C1 segment of cervical spinal cord (tissue), 14 donors: ENCODE measurements at places on chromosomes 5 and 9.
A peak's percentile ranks its signal among the peaks of the same experiment; 100 is the strongest.

- no peak for DNase-seq
Measured at GRCh38 chr5:113574417-113574816, 60.9 kb downstream of the YTHDC2 start.

GRCh38 chr9:95341293-95341962 lies 23.9 kb upstream of the FANCC start:
- DNase-seq, result no peak

DNA sequence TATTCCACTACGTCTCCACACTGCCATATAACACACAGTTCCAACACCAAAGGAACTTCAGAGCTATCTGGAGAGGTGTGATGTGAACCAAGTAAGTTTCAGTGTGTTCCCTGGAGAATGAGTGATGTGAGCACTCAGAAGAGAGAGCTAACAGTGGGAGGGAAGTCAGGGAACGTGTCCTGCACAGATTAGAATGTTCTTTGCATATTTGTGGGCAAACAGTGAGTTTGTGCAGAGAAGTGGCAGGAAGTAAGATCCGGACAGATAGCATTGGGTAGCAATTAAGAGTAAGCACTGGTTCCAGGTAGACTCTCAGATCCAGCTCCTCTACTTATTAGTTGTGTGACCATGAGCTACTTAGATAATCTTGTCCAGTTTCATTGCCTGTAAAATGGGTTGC lies 206.4 kb downstream of the PDZD2 start:
- DNase-seq, result no peak

GRCh38 chr9:22241611-22242010 lies 205.0 kb upstream of the DMRTA1 start:
- no peak for DNase-seq

- DNase-seq, result no peak
Measured at GRCh38 chr5:88474574-88474973, 205.9 kb upstream of the TMEM161B start.

GRCh38 chr5:138699482-138699881 lies 53.7 kb upstream of the CTNNA1 start:
- no peak for DNase-seq

DNA sequence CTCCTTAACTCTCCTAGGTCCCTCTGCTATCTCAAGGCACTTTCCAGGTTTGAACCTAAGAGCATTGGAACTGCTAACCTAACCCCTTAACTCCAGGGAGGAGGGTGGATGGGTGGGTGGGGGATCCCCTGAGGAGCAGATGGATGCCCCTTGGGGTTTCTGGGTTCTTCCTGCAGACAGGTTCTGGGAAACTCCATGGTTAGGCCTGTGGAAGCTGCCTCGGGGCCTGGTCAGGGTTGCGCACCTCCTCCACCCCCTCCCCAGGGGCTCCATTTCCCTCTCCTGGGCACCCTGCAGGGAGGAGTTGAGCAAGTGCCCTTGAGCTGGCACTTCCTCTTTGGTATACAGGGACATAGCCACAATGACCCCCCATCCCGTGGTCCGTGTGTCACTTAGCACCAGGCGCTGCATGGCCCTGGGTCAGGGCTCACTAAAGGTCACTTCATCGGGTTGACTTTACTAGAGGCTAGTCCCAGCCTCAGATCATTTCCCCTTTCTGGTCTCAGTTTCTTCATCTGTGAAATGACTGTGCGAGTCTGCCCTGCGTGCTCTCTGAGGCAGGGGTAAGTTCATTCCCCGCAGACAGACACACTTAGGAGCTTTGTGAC lies 16.0 kb downstream of the CXXC5 start:
- DNase-seq, result no peak

- DNase-seq, result no peak
Measured at GRCh38 chr9:93637886-93638285, 61.5 kb downstream of the PHF2 start.

- no peak for DNase-seq
Measured at GRCh38 chr5:73380041-73380440, 68.5 kb downstream of the FOXD1 start.

- no peak for DNase-seq
Measured at GRCh38 chr5:178242416-178242815, 9.8 kb upstream of the PHYKPL start.

- no peak for DNase-seq
Measured at GRCh38 chr5:83400241-83400640, 71.3 kb upstream of the VCAN start.

- no peak for DNase-seq
Measured at GRCh38 chr9:104784098-104784497, 20.2 kb downstream of the NIPSNAP3B start.

- DNase-seq, result no peak
Measured at GRCh38 chr9:15846611-15847010, 293.8 kb downstream of the CCDC171 start.

GRCh38 chr5:96066386-96066719 lies 104.7 kb upstream of the ELL2 start:
- no peak for DNase-seq

DNA sequence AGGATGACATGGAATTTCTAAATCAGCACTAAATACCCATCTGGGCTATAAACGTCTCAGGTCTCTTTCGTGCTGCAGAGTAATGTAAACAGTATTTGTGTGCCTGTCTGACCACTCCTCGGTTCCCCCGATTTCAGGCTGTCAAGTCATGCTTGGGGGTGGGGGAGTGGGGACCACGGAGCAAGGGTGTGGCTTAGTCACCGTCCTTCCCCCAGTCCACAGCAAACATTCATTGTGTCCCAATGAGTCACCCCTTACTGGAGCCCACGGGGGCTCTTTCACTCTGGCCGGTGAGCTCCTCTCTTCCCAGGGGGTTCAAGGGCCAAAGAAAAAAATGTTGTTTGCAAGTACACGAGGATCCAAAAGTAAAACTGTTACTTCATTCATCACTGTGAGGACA lies 72.4 kb upstream of the ICE1 start:
- DNase-seq, result no peak

DNA sequence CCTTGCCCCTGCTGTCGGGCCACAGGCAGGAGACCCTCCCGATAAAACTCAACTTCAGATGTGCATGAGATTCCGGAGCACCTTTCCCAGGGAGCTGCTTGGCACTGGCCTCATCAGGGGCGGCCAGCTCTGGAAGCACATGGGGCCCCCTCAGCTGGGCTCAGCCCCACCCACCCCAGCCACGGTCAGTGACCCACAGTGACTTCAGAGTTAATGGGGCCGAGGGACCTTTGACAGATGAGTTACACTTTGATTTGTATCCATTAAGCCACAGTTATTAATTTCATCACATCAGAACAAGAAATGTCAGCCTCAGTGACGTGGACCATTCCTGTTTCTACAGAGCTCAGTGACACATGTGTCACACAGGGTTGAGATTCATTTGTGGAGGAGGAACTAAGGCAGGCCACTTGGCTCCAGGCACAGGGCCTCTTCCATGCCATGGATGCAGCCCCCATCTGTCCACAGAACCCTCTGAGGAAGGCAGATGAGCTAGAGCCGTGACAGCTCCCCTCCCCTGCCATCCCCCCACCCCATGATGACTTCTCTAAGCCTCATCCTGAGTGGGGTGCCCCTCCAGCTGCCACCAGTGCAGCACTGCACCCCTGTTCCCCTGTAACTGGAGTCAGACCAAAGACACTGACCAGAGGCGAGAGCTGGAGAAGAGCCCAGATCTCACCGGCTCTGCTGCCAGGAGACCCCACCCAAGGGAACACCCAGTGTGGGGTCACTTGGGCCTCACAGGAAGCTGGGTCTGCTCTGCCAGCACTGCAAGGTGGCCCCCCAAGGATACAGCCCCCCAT lies 69.4 kb upstream of the ADAMTS2 start:
- DNase-seq, result no peak

DNA sequence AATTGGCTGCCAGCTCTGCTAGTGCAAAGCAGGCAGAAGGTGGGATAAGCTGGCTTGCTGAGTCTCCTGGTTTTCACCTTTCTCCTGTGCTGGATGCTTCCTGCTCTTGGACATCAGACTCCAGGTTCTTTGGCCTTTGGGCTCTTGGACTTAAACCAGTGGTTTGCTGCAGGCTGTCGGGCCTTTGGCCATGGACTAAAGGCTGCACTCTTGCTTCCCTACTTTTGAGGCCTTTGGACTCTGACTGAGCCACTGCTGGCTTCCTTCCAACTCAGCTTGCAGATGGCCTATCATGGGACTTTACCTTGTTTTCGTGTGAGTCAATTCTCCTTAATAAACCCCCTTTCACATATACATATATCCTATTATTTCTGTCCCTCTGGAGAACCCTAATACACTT lies 1293.9 kb upstream of the CDH6 start:
- DNase-seq, result no peak

GRCh38 chr9:88767504-88767790 lies 223.8 kb upstream of the S1PR3 start:
- DNase-seq, result no peak

GRCh38 chr5:58133216-58133615 lies 326.7 kb downstream of the PLK2 start:
- DNase-seq, result no peak

DNA sequence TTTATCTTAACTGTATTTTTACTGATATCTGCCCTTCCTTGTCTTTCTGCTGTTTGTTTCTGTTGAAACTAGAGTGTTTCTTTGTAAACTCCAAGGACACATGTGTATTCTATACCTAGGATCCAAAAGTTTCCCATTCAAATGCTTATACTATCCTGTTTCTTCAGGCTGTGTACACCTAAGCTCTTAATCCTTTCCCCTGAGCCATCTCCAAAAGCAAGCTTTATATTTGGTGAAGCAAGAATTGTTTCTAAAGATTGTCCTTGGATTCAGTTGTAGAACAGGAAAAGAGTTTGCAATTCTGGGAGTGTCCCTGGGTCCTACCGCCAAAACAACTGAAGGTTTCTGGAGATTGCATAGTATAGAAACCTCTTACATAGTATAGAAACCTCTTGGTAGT lies 65.9 kb downstream of the CWC27 start:
- no peak for DNase-seq

DNA sequence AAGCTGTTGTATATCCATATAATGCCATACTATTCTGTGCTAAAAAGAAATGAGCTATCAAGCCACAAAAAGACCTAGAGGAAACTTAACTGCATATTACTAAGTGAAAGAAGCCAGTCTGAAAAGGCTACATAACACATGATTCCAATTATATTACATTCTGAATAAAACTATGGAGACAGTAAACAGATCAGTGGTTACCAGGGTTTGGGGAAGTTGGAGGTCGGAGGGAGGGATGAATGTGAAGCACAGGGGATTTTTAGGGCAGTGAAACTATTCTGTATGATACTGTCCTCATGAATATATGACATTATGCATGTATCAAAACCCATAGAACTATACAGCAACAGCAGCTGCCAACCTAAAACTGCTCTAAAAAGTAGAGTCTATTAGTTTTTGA lies 5.6 kb upstream of the RFK start:
- DNase-seq, result no peak

GRCh38 chr5:106843812-106844416 lies 826.8 kb downstream of the EFNA5 start:
- DNase-seq, result no peak

GRCh38 chr9:96725576-96725975 lies 52.3 kb downstream of the ZNF510 start:
- DNase-seq, result no peak

DNA sequence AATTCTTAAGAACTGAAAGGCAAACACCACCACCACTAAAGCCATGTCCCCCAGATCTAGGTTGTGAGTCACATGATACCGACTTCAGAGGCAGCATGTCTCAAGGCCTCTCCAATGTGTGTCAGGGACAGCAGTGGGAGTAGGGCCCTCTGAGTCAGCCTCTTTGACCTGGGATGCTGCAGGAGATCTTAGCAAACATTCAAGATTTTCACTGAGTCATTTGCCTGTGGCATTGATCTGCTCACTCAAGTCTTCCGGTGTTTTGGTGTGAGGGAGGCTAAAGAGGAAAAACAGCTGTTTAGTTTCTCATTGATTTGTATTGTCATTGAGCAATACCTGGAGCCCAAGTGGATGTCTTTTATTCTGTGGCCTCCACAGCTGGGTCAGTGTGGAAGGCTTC lies 36.1 kb downstream of the TMC1 start:
- no peak for DNase-seq

DNA sequence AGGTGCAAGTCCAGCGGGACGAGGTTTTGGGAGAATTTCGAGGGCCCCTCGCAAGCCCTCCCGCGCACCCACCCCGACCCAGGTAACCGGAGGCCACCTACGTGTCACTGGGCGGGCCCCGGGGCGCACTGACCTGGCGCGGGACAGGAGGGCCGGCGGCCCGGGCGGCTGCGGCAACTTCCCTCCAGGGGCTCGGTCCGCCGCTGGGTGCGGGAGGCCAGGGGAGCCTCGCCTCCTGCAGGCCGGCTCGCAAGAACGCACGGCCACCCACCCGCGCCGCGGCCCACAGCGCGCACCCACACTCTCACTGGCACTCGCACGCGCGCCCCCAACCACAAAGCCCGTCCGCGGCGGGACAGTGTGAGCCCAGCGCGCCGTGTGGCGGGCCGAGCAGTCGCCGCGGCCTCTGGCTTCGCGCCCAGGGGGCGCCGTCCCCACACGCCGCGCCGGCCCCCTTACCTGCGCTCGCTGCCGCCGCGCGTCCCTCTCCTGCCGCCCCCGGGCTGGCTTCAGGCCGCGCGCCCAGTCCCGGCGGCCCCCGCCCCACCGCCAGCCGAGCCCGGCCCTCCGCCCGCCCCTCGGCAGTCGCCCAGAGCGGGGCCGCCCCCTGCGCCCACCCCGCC lies 451 bp downstream of the LPAR1 start:
- no peak for DNase-seq

GRCh38 chr5:88172847-88173758 lies 95.5 kb downstream of the TMEM161B start:
- no peak for DNase-seq

DNA sequence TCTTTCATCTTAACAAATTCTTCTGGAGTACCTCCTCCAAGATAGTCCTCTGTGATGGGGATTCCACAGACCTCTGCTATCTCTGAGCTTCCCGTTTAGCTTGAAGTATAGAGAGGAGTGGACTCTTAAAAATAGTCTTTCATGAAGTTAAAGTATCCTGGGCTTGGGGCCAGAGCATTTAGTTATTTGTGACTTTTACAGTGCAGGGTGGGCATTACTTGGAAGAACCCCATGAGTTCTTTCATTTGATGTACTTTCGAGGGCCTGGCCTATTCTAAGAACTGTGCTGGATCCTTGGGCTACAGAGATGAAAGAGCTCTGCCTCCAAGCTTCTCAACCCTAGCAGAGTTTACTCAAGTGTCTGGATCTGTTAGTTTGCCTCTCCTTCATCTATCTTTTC lies 131.5 kb downstream of the ZSWIM6 start:
- DNase-seq, result no peak

- DNase-seq, result peak; percentile 4
Measured at GRCh38 chr5:147628058-147628895, 118.4 kb upstream of the DPYSL3 start.

DNA sequence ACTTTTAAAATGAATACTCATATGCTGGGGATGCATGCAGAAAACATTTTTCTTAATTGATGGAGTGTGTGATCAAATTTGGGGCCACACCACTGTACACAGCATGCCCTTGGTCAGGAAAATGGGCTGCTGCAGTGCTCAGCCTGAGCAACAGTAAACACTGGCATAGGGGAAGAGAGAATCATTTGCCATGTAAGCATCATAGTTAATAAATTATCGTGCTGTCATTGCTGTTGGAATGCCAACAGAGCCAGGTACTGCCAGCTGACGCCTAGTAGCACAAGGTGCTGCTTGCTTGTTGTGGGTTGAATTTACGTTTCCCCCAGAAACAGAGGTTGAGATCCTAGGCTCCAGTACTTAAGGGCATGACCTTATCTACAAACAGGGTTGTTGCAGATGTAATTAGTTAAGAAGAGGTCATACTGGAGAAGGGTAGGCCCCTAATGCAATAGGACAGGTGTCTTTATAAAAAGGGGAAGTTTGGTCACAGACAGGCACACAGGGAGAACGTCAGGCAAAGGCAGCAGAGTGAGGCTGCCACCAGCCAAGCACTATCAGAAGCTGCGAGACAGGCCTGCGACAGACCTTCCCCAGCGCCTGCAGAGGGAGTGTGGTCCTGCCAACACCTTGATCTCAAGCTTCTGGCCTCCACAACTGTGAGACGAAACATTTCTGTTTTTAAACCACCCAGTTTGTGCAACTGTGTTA lies 25.3 kb downstream of the DAP start:
- no peak for DNase-seq
